ENCODE measurements at places on chromosomes 16 and 17.

GRCh38 chr17:29593591-29594518 lies 923 bp downstream of the ANKRD13B start:
- DNase-seq, result no peak

- DNase-seq, result no peak
Observed at GRCh38 chr17:9104370-9105041, 83.2 kb downstream of the NTN1 start.

GRCh38 chr17:57370037-57370581 lies 113.8 kb downstream of the MSI2 start:
- DNase-seq, result no peak

GRCh38 chr17:81524865-81525159 lies 3.4 kb upstream of the FSCN2 start:
- no peak for DNase-seq

DNA sequence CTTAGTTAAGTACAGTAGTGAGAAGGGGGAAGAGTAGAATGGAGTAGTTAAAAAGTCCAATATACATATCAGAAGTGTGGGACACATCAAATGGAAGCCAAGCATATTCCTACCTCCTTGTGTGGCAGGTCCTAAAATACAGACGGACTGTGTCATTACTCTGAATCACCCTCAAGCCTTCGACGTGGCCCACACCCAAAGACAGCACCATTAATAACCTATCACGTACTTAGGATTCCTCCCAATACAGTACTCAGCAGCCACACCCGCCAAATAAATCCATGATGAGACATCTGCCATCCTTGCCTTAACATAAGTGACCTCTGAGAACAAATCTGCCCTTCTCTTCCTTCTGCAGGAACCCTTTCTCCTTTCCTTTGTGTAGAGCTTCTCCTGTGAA lies 38.9 kb downstream of the UBE2G1 start:
- no peak for DNase-seq

GRCh38 chr17:1038459-1039122 lies 41.7 kb downstream of the TIMM22 start:
- DNase-seq, result no peak

DNA sequence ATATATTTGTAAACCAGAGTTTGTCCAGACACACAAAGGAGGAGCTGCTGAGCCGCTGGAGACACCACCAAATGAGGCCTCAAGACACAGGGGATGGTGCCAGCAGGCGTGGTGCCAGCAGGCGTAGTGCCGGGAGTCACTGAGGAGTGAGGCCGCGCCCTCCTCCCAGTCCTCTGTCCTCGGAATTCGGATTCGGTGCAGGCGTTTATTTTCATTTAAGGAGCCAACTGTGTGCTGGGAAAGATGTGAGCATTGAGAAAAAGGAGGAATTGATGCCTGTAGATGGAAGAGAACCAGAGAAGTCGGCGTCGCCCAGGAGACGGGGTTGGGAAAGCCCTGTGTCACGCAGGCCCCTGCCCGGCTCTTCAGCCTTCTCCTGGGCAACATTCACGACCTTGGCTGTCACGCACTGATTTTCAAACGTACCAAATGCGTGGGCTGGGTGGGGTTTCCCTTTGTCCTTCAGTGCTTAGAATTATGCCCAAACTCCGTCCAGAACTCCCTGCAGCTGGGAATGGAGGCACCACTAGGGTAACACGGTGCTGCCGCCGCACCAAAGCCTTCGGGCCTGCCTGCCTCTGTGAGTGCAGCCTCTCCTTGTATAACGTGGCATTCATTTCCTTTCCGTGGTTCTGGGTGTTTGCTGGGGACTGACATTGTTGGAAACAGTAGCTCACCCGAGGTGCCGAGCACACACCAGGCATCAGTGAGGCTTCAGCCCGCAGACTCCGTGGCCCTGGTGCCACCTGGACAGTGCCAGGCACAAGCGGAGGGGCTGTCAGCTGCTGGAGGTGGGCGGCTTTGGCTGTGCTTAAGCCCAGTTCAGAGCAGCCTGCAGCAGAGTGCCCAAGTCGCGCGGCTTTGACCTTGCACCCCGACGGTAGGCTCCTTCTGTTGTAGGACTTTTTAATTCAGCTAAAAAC lies 49.0 kb upstream of the CHMP6 start:
- DNase-seq, result no peak

DNA sequence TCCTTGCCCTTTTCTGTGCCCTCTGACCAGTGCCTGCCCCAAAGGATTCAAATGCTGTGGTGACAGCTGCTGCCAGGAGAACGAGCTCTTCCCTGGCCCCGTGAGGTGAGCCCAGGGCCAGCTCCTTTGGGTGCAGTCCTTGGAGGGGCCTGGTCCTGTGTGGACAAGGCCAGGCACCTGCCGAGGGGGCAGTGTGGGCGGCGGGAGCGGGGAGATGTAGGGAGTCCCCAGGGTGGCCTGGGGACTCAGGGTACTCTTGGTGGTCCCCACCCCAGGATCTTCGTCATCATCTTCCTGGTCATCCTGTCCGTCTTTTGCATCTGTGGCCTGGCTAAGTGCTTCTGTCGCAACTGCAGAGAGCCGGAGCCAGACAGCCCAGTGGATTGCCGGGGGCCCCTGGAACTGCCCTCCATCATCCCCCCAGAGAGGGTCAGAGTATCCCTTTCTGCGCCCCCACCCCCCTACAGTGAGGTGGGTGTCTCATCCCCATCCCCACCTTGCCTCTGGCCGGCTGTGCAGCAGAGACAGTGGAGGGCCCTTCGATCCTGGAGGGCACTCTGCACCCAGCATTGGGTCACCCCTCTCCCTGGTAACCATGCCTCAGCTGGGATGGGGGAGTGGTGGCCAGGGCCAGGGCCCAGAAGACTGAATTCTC lies 4.4 kb downstream of the TMEM92 start:
- no peak for DNase-seq

- no peak for DNase-seq
Observed at GRCh38 chr16:72210072-72210471, 38.1 kb upstream of the PMFBP1 start.

GRCh38 chr16:85265810-85266209 lies 153.5 kb upstream of the CIBAR2 start:
- DNase-seq, result no peak

DNA sequence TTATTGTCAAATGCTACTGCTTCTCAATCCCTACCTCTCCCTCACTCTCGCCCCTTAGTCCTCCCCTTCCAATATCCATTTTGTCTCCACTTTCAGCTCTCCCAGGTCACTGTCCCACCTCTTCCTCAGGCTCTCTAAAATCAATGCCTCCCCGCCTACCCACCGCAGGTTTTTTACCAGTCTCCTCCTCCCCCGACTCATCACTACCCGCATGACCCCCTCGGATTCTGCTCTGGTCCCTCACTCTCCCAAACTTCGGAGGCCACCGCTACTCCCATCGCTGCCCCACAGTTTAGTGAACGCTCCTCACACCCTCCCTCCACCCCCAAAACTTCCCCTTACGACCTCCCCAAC lies 513 bp downstream of the CRLF3 start:
- no peak for DNase-seq

GRCh38 chr16:71426069-71426879 lies 15.6 kb downstream of the TLE7 start:
- DNase-seq, result peak; percentile 14

GRCh38 chr16:29011112-29011511 lies 26.3 kb downstream of the LAT start:
- DNase-seq, result no peak

DNA sequence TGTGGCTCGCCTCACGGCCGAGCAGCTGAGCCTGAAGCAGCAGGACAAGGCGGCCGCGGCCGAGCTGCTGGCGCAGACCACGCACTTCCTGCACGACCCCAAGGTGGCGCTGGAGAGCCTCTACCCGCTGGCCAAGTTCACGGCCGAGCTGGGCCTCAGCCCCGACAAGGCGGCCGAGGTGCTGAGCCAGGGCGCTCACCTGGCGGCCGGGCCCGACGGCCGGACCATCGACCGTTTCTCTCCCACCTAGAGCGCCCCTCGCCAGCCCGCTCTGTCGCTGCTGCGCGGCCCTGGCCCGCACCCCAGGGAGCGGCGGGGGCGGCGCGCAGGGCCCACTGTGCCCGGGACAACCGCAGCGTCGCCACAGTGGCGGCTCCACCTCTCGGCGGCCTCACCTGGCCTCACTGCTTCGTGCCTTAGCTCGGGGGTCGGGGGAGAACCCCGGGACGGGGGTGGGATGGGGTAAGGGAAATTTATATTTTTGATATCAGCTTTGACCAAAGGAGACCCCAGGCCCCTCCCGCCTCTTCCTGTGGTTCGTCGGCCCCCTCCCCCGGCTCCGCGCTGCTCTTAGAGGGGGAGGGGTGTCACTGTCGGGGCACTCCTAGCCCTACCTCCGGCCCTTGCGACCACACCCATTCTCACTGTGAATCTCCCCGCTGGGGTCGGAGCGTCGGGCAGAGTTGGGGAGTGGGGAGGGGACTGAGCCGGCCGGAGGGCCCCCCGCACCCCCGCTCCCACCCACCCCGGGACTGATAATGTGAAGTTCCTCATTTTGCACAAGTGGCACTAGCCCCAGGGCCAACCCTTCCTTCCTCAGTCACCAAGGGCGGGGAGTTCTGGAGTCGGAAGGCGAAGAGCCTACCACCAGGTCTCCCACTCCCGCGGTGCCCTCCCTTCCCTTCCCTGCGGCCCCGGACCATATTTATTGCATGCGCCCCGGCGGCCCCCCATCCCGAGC lies 4.0 kb downstream of the HIC1 start:
- DNase-seq, result peak; percentile 77

GRCh38 chr17:4711661-4712181 lies 1.3 kb downstream of the ARRB2 start:
- no peak for DNase-seq

DNA sequence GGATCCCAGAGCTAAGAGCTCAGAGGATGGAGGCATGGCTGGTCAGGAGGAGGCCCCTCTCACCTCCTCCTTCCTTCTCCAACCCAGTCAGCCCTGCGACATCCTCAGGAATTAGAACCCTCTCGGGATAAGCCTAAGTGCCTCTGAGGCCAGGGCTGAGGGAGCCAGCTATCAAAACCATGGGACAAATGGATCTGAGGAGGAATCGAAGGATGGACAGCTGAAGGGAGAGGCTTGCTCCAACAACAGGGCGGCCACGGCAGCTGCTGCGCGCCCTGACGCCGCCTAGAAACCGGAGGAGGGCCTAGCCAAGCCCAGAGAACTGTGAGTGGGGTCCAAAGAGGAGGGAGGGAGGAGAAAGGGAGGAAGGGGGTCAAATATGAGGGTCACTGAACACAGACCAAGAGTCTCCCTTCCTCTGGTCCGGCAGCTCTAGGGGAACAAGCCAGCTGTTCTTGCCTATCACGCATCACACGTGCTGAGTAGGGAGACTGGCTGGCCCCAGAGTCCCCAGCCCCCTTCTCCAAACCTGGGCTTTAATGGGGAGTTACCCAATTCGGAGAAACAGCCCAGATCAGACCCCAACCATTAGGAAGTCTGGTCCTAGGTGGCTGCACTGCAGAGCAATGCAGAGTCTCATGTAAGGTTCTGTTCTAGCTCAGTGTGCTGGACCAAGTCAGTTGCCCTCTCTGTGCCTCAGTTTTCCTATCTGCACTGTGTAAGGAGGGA lies 5.9 kb upstream of the HOXB13 start:
- DNase-seq, result no peak

GRCh38 chr17:81513753-81514488 lies 1.3 kb upstream of the ACTG1 start:
- DNase-seq, result no peak

GRCh38 chr16:67490335-67491096 lies 7.2 kb upstream of the AGRP start:
- DNase-seq, result no peak

DNA sequence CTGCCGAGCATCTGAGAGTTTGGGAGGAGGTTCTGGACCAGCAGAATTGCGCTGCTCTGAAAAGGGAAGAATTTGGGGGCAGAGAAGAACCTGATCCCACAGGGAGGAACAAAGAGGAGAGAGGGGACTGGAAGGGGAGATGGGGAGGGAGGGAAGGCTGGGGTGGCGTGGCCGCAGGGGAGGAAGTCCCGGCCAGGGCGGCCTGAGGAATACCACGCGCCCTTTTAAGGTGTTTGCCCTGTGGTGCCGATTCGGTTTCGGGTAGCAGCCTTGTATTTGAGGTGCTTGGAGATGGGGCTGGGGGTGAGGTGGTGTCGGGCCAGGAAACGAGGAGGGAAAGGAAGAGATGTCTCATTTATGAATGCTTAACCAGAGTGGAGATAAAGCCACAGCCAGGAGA lies 51.3 kb downstream of the AKAP1 start:
- DNase-seq, result no peak

- no peak for DNase-seq
Observed at GRCh38 chr16:73526011-73526804, 478.3 kb upstream of the ZFHX3 start.

- no peak for DNase-seq
Observed at GRCh38 chr16:85608515-85608885, 4.6 kb upstream of the GSE1 start.

DNA sequence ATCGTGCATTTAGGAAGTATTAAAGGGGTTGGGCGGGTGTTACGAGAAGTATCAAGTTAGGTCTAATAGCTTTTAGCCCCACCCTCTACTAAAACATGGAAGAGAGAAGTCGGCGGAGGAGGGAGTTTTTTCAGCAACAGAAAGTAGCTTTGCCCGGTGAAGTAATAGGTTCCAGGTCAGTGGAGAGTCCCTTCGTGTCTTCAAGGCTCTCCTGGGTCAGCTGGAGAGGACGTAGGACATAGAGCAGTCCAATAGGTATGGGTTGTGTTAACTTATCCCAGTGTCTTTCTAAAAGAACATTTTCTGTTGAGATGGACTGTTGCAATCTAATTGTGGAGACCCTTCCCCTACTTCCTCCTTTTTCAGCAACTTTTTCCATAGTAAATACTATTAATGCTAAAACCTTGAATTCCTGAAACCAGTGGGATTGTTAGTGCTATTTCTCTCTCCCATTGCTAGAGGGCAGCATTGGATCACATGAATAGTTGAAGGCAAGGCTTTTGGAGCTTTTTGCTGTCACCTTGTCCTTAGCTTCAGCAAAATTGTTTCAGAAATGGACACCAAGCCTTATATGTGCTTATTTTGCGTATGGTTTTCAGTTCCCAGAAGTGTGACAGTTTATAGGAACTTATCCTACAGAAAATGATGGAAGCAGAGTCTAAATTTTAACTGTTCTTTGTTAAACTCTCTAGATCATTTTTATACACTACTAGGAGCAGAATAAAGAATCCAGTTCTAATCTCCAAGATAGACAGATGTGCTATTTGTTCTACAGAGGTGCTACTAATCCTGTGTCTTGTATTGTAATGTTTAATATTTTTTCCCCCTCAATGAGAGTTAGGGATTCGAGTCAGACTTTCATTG lies 38.4 kb downstream of the UTP18 start:
- no peak for DNase-seq
